ENCODE measurements at places on chromosomes 4 and X.

GRCh38 chr4:181793096-181793495 is 450.1 kb upstream of the TENM3 start:
- no peak for DNase-seq

DNA sequence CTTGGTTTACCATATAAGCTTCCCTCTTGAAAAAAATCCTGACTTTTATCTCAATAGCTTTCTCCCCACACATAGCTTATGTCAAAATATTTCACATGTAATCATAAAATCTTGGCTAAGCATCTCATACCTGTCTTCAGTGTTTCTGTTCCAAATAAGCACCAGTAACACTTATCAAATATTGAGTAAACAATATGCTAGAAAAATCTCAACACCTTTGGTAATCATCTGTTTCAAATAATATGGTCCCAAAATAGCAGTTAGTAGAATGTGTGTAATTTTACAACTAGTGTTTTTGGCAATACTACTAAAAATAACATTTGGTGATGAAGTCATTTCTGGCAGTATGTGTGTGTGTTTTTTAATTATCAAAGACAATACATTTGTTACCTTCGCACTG is 2138.2 kb downstream of the PCDH7 start:
- DNase-seq = no peak

DNA sequence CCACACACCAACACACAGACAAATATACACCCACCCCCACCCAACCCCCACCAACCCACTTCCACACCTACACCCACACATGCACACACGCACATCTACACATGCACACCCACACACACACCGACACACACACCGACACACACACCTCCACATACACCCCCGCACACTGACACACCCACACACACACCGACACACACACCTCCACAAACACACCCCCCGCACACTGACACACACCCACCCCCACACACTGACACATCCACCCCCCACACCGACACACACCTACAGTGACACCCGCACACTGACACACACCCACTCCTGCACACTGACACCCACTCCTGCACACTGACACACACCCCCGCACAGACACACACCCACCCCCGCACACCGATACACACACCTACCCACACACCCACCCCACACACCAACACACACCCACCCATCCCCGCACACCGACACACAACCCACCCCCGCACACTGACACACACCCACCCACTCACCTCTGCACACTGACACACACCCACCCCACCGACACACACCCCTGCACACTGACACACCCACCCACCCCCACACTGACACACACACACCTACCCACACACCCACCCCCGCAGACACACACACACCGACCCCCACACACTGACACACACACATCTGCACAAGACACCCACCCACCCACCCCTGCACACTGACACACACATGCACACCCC is 31.1 kb downstream of the FGFRL1 start:
- no peak for DNase-seq

DNA sequence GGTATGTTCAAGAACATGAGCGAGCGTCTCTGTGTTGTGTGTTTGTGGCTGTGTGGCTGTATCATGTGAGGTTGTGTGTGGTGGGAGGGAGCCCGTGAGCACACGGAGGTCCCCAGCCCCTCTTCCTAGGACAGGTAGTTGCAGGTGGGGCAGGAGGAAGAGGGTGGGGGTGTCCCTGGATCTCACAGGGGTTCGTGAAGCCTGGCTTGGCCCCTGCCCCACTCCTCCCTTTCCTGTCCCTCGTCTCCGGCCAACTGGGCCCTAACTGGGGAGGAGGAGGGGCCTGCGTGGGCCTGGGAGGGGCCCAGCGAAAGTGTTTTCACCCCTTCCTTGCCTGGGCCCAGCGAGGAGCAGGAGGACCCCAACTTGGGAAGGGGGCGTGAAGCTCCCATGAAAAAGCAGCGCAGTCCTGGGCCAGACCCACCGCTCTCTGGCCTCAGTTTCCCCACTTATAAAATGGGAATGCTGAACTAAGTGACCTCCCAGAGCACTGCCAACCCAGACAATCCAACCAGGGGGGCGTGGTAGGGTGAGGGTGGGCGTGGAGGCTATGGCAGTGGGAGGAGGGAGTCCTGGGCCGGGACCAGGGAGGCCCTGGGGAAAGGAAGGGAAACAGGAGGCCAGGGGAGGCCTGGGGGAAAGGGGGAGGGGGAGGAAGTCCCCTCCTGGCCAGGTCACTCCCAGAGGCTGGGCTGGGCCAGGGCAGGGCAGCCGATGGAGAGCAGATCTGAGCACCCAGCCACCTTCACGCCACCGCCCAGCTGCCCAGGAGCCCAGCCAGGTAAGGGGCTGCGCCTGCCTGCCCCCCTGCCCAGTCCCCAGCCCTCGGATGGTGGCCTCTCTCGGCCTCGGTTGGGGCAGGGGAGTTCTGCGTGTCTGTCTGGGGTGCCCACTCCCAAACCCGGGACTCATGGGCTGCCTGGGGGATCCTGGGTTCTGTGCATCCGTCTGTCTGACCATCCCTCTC is at the start of gene AVPR2:
Gene AVPR2, plus strand, starts transcription at position 683 of the 967 bp plus-strand sequence. CDS start 473 bp downstream, outside the sequence.
- DNase-seq = no peak

GRCh38 chr4:74838746-74839370 is 44.5 kb upstream of the BTC start:
- DNase-seq = no peak

DNA sequence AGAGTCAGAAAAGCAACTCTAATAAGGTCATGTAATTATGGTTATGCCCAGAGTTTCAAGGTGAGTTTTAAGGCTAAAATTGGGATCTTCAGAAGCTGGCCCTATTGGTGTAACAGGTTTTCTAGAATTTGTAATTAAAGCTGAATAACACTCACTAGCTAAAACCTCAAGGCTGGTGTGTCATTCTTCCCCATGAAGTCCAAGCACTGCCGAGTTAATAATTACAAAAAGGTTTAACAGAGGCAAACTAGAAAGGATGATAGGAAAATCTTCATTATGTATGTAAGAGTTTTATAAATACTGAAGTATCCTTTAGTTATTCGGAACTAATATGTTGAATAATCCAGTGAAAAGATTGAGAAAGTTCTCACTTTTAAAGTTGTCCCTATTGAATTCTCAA is 34.3 kb downstream of the MXRA5 start:
- DNase-seq = no peak

DNA sequence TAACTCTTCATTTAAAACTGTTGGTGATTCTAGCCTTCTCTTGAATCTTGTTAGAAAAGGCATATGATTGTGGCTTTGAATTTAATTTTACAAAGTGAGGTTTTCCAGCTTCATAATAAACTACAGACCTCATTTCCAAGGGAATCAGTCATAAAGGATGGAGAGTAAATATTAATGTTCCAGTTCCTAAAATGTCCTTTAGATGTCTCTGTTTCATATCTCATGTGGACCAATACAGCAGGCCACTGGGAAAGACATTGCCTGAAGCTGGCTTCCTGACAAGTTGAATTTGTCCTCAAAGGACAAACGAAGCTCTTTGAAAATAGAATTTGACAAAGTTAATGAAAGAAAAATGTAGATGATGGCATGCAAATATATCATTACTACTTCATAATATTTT is 125.4 kb downstream of the ZNF330 start:
- no peak for DNase-seq

- no peak for DNase-seq
Observed at GRCh38 chrX:133045986-133046385, 50.9 kb downstream of the USP26 start.

DNA sequence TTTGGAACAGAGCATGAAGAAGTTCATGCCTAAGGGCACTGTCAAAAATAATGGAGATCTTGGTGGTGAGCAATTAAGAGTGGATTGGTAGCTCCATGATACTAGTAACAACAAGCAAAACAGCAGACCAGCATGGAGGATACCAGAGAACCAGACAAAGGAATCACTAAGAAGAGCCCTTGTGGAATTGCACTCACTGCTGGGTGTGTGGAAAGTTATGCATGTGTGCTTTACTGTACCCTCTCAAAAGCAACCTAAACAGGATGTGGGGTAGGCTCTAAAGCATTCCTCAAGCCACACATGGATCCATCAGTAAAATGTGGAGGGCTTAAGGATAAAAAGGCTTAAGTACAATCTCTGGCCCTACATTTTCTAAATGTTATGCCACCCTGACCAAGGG is 69.5 kb downstream of the AR start:
- no peak for DNase-seq

- DNase-seq = no peak
Observed at GRCh38 chr4:138796761-138797160, 218.8 kb upstream of the NOCT start.

- no peak for DNase-seq
Observed at GRCh38 chrX:10507876-10508275, 112.5 kb downstream of the MID1 start.

DNA sequence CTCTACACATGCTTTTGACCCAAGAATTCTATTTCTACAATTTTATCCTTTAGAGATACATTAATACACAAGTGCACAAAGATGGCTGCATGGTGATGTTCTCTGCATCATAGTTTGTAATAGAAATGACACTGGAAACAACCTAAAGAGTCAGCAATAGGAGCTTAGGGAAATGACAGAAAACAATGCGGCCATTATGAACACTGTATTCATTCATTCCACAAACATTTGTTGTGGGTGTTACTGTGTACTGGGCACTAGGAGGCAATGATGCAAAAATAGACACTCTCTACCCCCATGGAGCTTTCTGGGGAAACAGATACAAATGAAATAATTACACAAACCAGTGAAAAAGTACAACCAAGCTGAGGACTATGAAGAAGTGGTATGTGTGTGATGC is 32.0 kb downstream of the IDS start:
- no peak for DNase-seq

DNA sequence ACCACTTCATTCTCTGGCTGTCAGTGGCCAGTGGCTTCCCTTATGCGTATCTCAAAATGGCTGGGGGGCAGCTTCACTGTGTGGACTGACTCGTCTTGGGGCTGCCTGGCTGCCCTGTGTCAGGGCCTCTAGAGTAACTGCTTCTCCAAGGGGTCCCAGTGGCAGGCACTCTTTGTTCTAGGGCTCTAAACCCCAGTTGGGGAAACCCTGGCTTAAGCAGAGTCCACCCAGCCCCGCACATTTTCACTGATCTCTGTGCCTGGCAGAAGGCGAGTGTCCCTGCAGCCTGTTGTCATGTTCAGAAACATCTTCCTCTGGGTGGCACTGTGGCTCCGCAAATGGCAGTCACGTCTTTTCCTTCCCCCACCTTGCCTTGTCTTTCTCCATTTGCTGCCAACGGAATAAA is 59.7 kb downstream of the NBDY start:
- DNase-seq = peak; percentile 53

DNA sequence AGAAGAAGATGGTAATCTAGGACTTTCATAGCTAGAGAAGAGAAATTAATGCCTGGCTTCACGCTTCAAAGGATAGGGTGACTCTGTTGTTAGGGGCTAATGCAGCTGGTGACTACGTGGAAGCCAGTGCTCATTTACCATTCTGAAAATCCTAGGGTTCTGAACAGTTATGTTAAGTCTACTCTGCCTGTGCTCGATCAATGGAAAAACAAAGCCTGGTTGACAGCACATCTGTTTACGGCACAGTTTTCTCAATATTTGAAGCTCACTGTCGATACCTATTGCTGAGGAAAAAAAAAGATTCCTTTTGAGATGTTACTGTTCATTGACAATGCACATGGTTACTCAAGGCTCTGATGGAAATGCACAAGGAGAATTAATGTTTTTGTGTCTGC is 182.6 kb upstream of the NUDT6 start:
- no peak for DNase-seq

- DNase-seq = no peak
Observed at GRCh38 chr4:126991965-126992364, 640.8 kb upstream of the INTU start.

DNA sequence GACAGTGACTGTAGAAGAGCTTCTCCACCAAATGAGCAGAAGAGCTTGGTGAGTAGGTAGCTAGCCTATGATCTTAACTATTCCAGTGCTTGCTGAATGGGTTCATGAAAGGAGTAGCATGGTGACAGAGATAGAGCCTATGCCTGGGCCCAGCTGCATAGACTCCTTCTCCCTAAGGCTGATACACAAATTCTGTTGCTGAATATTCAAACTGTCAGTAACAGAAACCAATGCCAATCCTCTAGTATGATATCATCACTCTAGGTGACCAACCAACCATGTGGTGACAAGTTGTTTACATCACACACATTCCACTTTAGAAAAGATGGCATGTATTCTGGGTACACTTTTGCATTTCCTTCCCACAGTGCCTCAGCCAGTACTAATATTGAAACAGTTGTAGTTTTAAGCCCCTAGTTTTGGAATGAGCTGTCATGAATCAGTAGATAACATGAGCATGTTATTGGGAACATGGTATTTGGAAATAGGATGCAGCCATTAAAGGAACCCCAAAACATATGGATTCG is 103.4 kb upstream of the GRXCR1 start:
- DNase-seq = no peak

GRCh38 chr4:10033191-10033881 is 12.0 kb upstream of the SLC2A9 start:
- DNase-seq = no peak

DNA sequence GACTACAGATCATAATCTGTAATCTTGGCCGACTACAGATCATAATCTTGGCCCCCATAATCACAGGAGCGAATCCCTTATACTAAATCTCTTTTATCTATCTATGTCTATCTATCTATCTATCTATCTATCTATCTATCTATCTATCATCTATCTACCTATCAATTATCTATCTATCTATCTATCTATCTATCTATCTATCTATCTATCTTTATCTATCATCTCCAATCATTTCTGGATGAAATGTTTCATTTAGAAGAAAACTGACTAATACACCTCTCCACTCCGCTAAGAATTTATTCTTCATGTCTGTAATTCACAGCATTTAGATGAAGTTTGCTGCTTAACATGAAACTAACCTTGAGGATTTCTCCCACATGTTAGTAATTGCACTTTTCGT is 45.0 kb upstream of the ACSL1 start:
- DNase-seq = no peak

GRCh38 chrX:55488593-55489313 is 895 bp downstream of the USP51 start:
- DNase-seq = peak; percentile 35

GRCh38 chr4:3484057-3484973 is 21.2 kb downstream of the DOK7 start:
- DNase-seq = no peak

GRCh38 chr4:88690355-88690754 is 7.3 kb downstream of the NAP1L5 start:
- DNase-seq = no peak

GRCh38 chrX:13688384-13688957 is 457 bp upstream of the RAB9A start:
- no peak for DNase-seq

GRCh38 chr4:182233310-182234090 is 9.7 kb upstream of the TENM3 start:
- DNase-seq = no peak

DNA sequence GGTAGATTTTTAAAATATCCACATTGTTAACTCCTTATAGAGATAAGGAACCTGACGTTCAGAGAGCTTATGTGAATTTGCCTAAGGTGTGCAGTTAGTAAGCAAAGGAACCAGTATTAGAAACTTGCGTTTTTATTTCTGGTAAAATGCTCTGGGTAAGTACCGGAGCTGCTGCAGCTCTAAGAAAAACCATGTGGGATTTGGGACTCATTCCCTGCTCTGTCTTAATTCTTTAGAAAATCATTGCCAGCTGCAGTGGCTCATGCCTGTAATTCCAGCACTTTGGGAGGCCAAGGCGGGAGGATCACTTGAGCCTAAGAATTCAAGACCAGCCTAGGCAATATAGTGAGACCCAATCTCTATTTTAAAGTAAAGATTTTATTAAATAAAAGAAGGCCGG is 5.8 kb downstream of the CCKAR start:
- no peak for DNase-seq
